T-helper 2 cell treated with Interferon-gamma antibody and Interleukin-4, amounts not matched to agents 5 μg/mL and 100 μg/mL, for 36 hours (primary cell): ENCODE measurements at places on chromosomes 12 and 14.

DNA sequence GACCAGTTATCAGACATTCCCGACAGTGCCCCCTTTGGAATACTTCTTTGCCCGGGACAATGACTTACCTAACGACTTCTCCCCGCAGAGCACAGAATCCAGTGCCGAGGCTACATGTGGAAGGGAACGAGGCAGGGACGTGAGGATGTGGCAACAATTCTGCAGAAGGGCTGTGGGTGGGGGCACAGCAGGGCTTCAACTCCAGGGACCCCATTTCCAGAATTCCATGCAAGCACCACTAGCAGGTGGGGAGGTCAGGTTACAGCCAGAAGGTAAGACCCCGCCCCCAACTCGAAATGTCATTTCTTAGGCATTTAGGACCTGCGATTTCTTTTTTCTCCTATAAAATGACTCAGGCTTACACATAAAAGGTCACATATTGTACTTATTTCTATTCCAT is 207.9 kb downstream of the TMEM132C start:
- no peak for DNase-seq
- H3K4me3 ChIP-seq = no peak overlapping the region
- H3K27me3 ChIP-seq = no peaks in the 10 kb centered on the region
- no peaks in the 10 kb centered on the region for H3K36me3 ChIP-seq
- no peaks in the 10 kb centered on the region for H3K4me1 ChIP-seq
- no peak overlapping the region for H3K27ac ChIP-seq

DNA sequence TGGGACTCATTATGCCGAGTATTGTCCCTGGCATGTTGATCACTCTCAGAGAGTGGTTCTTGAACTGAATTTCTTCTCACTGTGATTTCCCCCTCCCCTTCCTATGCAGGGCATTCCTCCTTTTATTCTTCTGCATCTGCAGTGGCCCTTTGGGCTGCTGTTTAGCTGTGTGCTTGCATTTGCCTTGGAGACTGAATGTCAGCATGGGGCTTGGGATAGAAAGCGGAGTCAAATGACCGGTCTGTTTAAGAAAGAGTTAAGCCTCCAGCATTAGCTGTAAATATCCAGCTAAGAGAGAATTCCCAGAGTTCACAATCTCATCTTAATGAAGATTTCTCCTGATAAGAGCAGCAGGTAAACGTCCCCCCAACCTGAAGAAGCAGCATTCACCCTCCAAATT is 65.6 kb upstream of the RMST start:
- no peaks in the 10 kb centered on the region for H3K36me3 ChIP-seq
- no peak for DNase-seq
- no peak overlapping the region for H3K27ac ChIP-seq

- peaks cover 36% of the 10 kb centered on the region for H3K4me1 ChIP-seq
- H3K27me3 ChIP-seq = peaks cover 92% of the 10 kb centered on the region
- peak; percentile 35 for DNase-seq
- peaks cover 5% of the 10 kb centered on the region for H3K36me3 ChIP-seq
Measured at GRCh38 chr14:60648934-60649874, at the start of gene SIX1. SIX1 (minus strand) TSS chr14:60649477; CDS start chr14:60649189, 288 bp downstream.

DNA sequence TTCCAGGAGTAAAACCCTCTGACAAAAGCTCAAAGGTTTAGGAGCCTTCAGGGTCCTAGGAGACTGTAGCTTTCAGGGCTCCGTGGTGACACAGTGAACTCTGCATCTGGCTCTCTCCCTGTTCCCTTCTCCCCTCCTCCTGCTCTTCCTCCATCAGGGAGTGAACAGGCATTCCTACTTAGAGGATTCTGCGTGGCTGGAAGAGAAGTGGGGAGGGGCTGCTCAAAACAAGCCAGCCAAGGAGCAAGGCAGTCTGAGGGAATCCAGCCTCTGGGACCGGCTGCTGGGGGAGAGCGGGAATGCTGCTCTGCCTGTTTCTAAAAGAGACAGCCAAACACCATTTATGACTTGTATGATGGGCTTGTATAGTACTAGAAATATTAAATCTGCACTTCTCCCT is 49.5 kb downstream of the RBMS2 start:
- H3K4me1 ChIP-seq = peaks cover 11% of the 10 kb centered on the region
- no peak overlapping the region for H3K27ac ChIP-seq
- no peaks in the 10 kb centered on the region for H3K36me3 ChIP-seq
- DNase-seq = no peak
- no peaks in the 10 kb centered on the region for H3K27me3 ChIP-seq
